ENCODE measurements at places on chromosomes 11 and 22.

- no peak for DNase-seq
Measured at GRCh38 chr11:62879235-62879978, 1.3 kb upstream of the SLC3A2 start.

DNA sequence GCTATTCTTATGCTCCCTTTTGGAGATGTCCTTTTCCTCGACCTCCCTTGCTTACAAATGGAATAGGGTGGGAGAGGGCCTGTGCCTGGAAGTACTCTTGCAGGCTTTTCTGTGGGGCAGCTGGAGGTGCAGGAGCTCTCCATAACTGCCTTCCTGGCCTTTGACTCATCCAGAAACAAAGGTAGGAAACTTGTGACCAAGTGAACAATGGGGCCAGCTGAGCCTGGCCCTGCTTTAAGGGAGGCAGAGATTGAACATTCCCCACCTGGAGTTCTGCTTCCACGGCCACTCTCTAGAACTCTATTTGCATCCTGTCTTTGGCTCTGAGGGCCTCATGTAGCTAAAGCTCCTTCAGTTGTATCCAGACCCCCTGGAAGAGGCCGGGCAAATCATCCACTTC is 5.1 kb upstream of the LYVE1 start:
- DNase-seq, result no peak

DNA sequence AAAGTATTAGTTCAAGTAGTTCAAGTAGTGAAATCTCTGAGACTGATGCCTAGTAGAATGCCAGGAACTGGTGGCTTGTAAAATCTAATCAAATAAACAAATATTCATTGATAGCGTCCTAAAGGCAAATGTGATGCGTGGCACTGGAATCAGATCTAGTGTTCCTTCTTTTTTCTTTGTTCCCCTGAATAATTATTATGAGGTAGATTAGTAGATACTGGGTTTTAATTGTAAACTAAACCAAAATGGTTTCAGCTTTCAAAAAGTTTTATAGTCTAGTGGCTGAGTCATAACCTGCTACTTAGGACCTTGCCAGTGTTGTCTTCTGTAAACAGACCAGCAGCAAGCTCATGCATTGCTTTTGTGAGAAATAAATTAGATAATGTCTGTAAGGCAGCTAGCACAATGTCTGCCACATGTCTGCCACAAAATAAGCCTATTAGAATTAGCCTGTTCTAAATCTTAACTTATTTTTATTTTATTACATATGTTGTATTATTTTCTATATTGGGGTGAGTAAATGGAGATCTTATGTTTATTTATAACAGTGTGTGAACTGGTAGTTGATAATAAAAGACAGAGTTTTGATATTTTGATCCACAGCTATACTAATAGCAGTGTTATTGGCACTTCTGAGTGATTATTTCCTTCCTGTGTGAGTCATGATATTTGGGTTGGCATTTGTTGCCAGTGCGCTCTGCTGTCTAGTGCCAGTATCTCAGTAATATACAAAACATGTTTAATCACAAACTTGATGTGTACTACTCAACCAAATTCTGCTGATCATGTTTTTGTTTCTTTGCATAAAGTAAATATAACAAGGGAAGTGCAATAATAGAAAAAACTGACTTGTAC is 135.7 kb downstream of the TMEM135 start:
- no peak for DNase-seq

DNA sequence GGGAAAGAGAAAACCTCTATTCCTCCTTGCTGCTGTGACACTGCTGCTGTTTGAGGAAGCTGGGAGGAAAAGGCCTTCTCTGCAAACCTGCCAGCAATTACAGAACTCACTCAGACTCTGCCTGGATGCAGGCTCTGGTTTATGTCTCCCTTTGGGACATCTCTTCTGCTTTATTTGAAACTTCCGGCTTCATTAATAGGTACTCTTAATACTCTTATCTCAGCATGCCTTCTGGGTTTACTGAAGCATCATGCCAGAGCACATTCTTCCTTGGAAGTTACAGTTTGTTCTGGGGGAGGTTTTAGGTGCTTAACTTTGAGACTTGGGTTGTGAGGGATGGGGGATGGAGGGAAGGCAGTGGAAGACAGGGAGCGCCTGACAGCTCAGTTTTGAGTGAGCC is 79.9 kb downstream of the NAV2 start:
- DNase-seq, result no peak

DNA sequence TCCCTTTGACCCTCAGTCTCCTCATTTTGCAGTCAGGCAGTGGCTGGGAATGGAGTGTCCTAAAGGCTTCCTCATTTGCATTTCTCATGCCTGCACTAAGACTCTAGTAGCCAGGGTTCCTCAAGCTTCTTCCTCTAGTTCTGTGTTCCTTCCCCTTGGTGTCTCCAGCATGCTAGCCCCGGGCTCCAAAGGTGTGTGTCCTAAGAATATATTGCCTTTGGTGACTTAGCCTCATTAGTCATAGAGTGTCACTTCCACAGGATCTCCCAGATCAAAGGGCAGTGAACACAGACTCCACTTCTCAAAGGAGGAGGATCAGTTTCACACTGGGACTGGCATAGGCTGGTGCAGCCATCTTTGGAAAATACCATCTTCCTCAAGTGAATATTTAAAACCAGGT is 21.4 kb upstream of the ACER3 start:
- no peak for DNase-seq

Measured in T-helper 1 cell (primary cell).